ENCODE measurements at places on chromosomes 12 and 14. TPM values are rescaled to one million over a fixed set of nuclear protein-coding genes. Genes with fewer than 3 reads are reported as not detected.

The ADAM20 gene
- total RNA-seq: 1.6 TPM

The TMCC3 gene
- 9.0 TPM for total RNA-seq

The TAS2R31 gene
- 7.3 TPM for total RNA-seq

The TRMT61A gene
- total RNA-seq: 4.9 TPM

The SYNDIG1L gene
- total RNA-seq: 6.9 TPM

The TEP1 gene
- 3.3 TPM for total RNA-seq

The RHOJ gene
- total RNA-seq: 4.5 TPM

The MYL6B gene
- total RNA-seq: 123 TPM

The POTEM gene
- total RNA-seq: not detected

The PEX5 gene
- 71.7 TPM for total RNA-seq

The TBX5 gene
- not detected for total RNA-seq

The HNF1A gene
- not detected for total RNA-seq

The SVOP gene
- 40.8 TPM for total RNA-seq

The SLC48A1 gene
- 8.6 TPM for total RNA-seq

The CD27 gene
- total RNA-seq: 0.41 TPM

The MDGA2 gene
- total RNA-seq: 39.1 TPM

The TMEM179 gene
- total RNA-seq: 42.0 TPM

The CAPZA3 gene
- not detected for total RNA-seq

The PLD4 gene
- 3.7 TPM for total RNA-seq

The ENDOU gene
- not detected for total RNA-seq

The PZP gene
- total RNA-seq: under 0.01 TPM

The DACT1 gene
- 203 TPM for total RNA-seq

The IL26 gene
- not detected for total RNA-seq

The MUCL1 gene
- total RNA-seq: not detected

The FLVCR2 gene
- 2.9 TPM for total RNA-seq

The AVPR1A gene
- total RNA-seq: 14.3 TPM

The CCDC197 gene
- total RNA-seq: not detected

The TAS2R7 gene
- total RNA-seq: 0.41 TPM

The DUSP16 gene
- 9.8 TPM for total RNA-seq

The SERPINA5 gene
- not detected for total RNA-seq

The SART3 gene
- total RNA-seq: 63.6 TPM

The OTOGL gene
- 0.41 TPM for total RNA-seq

The TSPAN9 gene
- 22.4 TPM for total RNA-seq

The GLI1 gene
- under 0.01 TPM for total RNA-seq

The NOXRED1 gene
- total RNA-seq: 1.2 TPM

The CLECL1 gene
- total RNA-seq: not detected

The HOTAIR gene
- not detected for total RNA-seq

The ANKRD33 gene
- total RNA-seq: not detected

The INSM2 gene
- total RNA-seq: not detected

The EPYC gene
- total RNA-seq: not detected

The NKX2-1 gene
- 0.82 TPM for total RNA-seq

The EFCAB11 gene
- 5.3 TPM for total RNA-seq

The SMCO2 gene
- total RNA-seq: not detected

The SLC35F4 gene
- total RNA-seq: 4.5 TPM

The TPCN1 gene
- 2.4 TPM for total RNA-seq

The REM2 gene
- total RNA-seq: 2.4 TPM

The TMEM63C gene
- total RNA-seq: 8.6 TPM

The ANGEL1 gene
- 6.5 TPM for total RNA-seq

The SAMD4A gene
- total RNA-seq: 8.2 TPM

The DTX1 gene
- total RNA-seq: 18.3 TPM

Data from frontal cortex (tissue), 4 donors.